ENCODE measurements at places on chromosomes 2 and 18.

- DNase-seq = peak; percentile 42
These were observed 419.0 kb downstream of the NBAS start for GRCh38 chr2:15142069-15142689.

- DNase-seq = no peak
These were observed 7.9 kb upstream of the INPP4A start for GRCh38 chr2:98436734-98437133.

GRCh38 chr18:32542221-32542798, 71.6 kb upstream of the GAREM1 start:
- DNase-seq = no peak

DNA sequence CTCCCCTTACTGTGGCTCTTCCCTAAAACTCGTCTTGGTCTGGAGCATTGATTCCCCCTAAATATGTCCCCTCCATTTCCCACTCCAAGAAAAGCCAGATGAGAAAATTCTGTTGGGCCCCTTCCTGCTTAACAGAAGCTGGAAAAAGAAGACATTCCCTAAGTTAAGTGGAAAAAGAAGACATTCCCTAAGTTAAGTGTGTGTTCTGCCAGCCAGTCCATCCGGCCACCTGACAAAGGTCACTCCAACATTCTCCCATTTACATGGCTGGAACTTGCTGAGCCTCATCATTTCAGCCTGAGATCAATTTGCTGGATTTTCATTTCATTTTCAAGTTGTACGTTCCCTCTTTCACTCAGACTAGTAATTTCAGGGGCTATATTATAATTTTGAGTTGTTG, 52.0 kb downstream of the LYPD1 start:
- no peak for DNase-seq

GRCh38 chr2:178230396-178230795, 36.1 kb downstream of the OSBPL6 start:
- no peak for DNase-seq

GRCh38 chr2:236552212-236552542, 17.4 kb upstream of the ACKR3 start:
- no peak for DNase-seq

GRCh38 chr2:118591223-118591622, 256.2 kb downstream of the EN1 start:
- no peak for DNase-seq

GRCh38 chr18:29087616-29088246, 910.8 kb upstream of the CDH2 start:
- no peak for DNase-seq

DNA sequence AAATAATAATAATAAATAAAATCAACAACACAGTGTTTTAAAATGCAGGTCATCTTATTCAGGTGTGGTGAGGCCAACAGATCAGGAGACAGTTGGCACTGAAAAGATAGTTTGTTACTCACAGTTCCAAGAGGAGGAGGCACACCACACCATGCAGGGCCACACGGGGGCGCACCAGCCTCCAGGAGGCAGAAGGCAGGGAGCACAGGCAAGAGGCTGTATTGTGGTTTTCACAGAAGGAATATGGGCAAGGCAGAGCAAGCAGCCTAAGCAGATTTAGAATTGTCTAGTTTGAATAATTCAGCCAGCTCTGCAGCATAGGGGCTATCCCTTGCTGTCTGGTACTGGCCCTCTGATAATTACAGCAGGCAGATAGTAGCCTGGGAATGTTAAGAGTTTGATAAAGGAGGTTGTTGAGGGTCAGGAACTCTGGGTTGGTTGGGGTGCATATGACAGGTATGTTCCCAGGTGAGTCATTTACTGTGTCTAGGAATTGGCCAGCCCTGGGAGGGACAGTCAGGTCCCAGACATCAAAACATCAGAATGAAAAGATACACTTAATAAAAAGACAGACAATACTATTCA, 31.3 kb downstream of the KIAA2012 start:
- DNase-seq = no peak

GRCh38 chr2:37326866-37327634, 2.4 kb upstream of the PRKD3 start:
- DNase-seq = no peak

DNA sequence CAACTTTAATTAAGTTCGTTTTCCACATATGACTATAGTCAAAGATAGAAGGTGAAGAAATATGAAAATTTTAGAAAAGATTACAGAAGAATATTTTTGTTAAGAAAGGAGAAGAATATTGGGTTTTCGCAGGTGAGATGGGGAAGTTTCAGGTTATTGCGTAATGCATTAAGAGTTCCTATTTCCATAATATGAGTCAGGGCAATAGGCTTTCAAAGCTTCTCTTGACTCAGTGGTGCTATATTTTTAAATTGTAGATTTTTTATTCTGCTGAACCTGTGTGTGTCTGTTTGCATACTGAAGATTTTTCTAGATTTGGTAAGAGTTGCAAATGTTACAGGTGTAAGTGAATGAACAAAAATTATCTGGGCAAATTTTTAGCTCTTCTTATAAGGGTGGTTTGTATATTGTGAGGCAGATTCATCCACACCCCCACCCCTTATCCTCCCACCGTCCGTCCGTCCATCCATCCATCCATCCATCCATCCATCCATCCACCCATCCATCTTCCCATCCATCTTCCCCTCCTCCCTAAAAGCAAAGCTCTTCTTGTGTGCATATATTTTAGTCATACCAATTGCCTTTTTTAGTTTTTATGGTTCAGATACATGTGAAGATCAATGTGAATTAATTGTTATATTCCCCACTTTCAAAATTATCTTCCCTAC, 69.6 kb downstream of the MYO1B start:
- no peak for DNase-seq

- DNase-seq = no peak
These were observed 29.4 kb upstream of the ASB1 start for GRCh38 chr2:238397356-238397755.

- no peak for DNase-seq
These were observed 373.1 kb upstream of the SYT4 start for GRCh38 chr18:43650426-43650825.

GRCh38 chr2:219728991-219729487, 101.6 kb downstream of the SLC4A3 start:
- DNase-seq = no peak

- DNase-seq = no peak
These were observed 64.5 kb downstream of the RRM2 start for GRCh38 chr2:10186868-10187535.

DNA sequence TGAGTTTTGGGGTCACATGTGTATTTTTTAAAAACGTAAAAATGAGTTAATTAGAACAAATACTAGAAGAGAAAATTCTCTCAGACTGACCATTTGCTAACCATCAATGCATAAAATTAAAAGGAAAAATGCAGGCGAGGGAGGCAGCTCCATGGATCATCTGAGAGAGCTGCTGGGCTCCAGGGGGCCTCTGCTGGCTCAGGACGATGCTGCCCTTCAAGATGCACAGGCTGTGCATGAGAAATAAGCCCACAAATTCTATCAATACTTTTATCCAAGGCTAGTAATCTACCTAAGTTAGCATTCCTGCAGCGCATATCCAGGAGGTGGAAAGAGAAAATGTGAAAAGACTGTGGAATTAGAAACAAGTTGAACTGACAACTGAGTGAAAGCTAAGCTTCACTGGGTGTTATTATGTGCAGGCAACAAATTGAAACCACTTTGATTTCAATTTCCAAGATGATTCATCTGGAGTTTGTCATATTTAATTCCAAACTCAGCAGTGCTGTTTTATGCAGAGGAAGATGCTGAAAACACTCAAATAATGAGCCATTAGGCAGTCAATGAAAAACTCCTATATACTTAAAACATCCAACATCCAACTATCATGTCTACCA, 261.1 kb downstream of the NBAS start:
- DNase-seq = no peak

DNA sequence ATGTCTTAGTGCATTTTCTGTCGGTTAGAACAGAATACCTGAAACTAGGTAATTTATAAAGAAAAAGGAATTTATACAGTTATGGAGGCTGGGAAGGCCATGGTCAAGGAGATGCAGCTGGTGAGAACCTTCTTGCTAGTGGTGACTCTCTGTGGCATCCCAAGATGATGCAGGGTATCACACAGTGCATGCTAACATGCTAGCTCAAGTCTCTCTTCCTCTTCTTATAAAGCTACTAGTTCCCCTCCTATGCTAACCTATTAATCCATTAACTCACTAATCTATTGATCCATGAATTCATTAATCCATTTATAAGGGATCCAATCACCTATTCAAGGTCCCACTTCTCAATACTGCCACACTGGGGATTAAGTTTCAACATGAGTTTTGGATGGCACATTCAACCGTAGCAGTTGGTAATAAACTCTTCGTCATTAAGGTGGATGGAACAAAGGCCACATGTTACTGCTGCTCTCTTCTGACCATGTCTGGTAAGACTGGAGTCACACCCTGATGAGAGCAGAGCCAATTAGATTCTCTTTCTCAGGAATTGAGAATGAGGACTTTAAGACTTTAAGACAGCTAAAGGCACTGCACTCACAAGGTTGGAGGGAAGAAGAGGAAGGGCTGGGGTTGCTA, 211.6 kb upstream of the SMAD7 start:
- DNase-seq = no peak

- no peak for DNase-seq
These were observed 4.7 kb upstream of the OSBPL1A start for GRCh38 chr18:24402209-24402785.

- DNase-seq = no peak
These were observed 226.0 kb downstream of the GULP1 start for GRCh38 chr2:188517549-188518215.

- DNase-seq = no peak
These were observed 22.1 kb downstream of the SRD5A2 start for GRCh38 chr2:31558401-31559295.

DNA sequence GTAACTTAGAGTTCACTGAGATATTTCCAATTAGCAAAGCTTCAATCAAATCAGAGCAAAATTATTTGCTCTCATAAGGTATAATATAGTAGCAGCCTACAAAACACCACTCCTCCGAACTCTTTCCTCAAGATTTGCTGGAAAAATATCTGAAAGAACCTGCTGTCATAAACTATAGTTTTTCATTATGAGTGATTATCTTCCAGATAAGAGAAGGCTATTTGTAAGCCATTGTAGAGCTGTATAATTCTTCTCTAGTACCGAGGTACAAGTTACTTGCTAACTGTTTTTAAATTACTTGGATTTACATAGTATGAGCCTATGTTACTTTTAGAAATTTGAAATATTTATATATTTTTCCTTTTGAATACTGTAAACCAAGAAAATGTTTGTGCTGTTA, 2.1 kb downstream of the NDC80 start:
- no peak for DNase-seq

DNA sequence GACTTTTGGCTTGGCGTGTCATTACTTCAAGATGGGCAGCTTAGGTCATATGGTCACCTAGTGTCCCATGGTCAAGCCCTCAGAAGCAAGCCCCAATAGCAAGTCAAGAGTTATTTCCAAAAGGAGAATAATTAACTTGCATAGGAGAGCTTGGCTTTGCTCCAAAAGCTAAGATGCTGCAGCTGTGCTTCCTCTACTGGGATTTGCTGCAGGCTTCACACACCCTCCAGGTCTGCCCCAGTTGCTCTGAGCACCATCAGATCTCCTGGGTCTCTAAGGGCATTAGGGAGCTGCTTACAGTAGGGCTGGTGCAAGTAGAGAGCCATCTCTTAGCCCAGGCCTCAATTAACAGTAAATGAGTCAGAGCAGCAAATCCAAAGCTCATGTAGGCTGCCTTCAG, 46.6 kb downstream of the THUMPD2 start:
- no peak for DNase-seq

- no peak for DNase-seq
These were observed 225.5 kb downstream of the AGAP1 start for GRCh38 chr2:235719146-235719942.

- no peak for DNase-seq
These were observed 47.8 kb upstream of the ZEB2 start for GRCh38 chr2:144567745-144568144.

- DNase-seq = no peak
These were observed 32.5 kb downstream of the NABP1 start for GRCh38 chr2:191710411-191710900.

GRCh38 chr2:19702267-19702666, 199.5 kb downstream of the TTC32 start:
- DNase-seq = no peak
